Glomerular endothelial cell (primary cell): ENCODE measurements at places on chromosomes 1 and 21. TPM values are rescaled to one million over a fixed set of nuclear protein-coding genes. Genes with fewer than 3 reads are reported as not detected.

DNA sequence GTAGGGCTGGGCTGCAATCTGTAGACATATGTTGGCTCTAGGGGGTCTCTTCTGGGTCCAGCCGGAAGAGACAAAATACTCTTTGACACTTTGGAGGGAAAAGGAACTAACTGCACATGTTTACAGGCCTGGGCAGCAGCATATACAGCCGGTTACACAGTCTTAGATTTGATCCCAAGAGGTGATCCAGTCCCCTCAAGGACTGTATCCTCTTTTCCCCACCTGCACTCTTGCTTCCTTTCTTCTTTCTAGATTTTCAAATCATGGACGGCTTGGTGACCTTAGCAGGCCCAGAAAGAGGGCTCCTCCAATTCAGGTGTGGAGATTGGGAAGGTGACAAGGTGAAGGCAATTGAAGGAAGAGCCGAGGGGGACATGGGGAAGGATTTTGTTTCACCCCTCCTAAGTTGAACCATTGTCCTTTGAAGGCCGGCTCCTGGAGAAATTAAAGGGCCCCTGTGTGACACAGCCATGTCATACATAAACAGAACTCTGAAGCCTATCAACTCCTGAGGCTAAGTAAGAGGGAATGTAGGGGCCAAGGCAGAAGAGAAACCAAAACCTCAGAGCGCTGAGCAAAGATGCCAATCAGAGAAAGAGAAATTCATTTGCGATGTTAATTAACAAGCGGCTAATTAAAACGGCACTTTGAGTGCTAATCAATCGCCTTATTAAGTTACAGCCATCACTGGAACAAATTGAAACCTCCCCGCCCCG lies 5.9 kb upstream of the BARHL2 start:
- DNase-seq: no peak

Gene RPTN
- total RNA-seq: not detected in 2 replicates

DNA sequence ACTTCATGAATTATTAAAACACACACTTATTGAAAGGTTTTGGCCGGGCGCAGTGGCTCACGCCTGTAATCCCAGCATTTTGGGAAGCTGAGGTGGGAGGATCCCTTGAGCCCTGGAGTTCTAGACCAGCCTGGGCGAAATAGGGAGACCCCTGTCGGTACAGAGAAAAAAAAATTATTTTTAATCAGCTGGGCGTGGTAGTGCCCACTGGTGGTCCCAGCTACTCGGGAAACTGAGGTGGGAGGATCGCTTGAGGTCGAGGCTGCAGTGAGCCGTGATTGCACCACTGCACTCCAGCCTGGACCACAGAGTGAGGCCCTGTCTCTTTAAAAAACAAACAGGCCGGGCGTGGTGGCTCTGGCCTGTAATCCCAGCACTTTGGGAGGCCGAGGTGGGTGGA lies 1.7 kb downstream of the GABPB2 start:
- no peak for DNase-seq

- DNase-seq: no peak
Measured at GRCh38 chr1:53740621-53741105, 1.7 kb upstream of the GLIS1 start.

GRCh38 chr1:2644591-2645101 lies 11.8 kb upstream of the MMEL1 start:
- DNase-seq: no peak
